ENCODE measurements at places on chromosomes 16 and 17. TPM values are rescaled to one million over a fixed set of nuclear protein-coding genes. Genes with fewer than 3 reads are reported as not detected.

GRCh38 chr16:20320592-20320991 lies 6.7 kb downstream of the GP2 start:
- DNase-seq: no peak

The SLC25A10 gene
- total RNA-seq: 6.3 TPM

The PIPOX gene
- 5.8 TPM for total RNA-seq

DNA sequence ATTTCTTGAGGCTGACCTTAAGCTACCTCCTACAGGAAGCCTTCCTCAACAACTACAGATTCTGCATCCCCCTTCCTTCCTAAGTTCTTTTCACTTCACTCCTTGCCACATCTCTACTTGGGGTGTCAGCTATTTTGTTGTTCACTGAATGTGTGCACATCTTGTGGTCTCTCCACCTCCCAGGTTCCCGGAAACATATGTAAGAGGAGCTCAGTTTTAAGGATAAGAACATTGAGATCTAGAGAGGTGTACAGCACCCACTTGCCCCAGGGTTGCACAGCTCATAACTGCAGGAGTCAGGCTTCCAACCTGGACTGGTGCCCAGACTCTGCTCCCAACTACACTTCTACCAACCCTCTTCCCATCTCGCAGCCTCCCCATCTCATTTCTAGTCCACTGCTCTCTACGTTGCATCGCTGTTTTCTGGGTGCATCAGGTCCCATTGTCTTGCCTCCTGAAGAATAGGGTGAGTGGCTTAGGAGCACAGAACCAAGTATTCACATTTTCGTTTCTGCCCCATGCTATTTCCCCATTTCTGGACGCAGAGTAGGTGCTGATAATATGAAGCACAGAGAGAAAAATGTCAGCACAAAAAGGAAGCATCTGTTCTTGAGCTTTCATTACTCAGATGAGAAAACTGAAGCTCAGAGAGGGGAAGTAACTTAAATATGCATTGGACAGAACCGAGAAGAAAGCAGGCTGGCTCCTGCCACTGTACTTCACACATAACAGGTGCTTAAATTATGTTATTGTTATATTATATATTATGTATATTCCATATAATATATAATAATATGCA lies 292.0 kb upstream of the CCL2 start:
- no peak for DNase-seq

The C1QTNF8 gene
- total RNA-seq: not detected

The LITAFD gene
- 1.1 TPM for total RNA-seq

- no peak for DNase-seq
Observed at GRCh38 chr17:63675607-63676546, 24.0 kb downstream of the LIMD2 start.

GRCh38 chr17:58341861-58342475 lies 10.0 kb downstream of the SUPT4H1 start:
- DNase-seq: no peak

The C16orf96 gene
- 0.43 TPM for total RNA-seq

DNA sequence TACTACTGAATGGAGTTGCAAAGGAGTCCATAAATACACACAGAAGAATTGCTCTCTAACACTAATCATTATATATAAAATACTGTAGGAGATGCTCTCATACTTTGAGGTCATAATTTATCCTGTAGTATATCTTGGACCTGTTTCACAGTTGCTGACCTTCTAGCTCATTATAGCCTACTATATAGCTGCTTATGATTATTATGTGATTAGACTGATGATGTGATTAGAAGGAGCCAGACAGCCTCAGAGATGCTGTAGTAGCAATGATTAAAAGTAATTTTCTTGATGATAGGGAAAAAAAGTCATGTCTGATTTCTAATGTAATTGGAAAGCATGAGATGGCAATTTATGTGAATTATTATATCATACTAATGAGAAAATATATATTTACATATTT lies 455.7 kb downstream of the CNTNAP4 start:
- no peak for DNase-seq

GRCh38 chr17:62601471-62601870 lies 26.0 kb upstream of the MRC2 start:
- DNase-seq: no peak

DNA sequence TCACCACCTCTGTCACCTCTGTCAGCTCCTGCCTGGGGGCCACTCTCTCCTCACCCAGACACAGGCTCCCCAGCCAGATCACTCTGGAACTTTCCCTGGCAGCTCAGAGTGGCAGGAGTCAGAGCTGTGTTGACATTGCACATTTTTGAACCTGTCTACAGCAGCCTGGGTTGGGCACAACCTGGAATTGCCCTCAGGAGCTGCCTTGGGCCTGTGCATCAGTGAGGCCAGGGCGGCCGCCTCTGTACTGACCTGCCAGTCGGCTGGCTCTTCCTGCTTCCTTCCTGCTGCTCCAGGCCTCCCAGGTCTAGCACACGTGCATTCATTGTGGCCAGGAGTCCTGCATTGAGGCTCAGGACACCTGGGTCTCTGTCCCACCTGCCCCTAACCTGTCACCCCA lies 14.2 kb upstream of the TMEM11 start:
- no peak for DNase-seq

The HID1 gene
- total RNA-seq: 9.5 TPM

GRCh38 chr17:42669705-42669976 lies 7.2 kb downstream of the PLEKHH3 start:
- no peak for DNase-seq

DNA sequence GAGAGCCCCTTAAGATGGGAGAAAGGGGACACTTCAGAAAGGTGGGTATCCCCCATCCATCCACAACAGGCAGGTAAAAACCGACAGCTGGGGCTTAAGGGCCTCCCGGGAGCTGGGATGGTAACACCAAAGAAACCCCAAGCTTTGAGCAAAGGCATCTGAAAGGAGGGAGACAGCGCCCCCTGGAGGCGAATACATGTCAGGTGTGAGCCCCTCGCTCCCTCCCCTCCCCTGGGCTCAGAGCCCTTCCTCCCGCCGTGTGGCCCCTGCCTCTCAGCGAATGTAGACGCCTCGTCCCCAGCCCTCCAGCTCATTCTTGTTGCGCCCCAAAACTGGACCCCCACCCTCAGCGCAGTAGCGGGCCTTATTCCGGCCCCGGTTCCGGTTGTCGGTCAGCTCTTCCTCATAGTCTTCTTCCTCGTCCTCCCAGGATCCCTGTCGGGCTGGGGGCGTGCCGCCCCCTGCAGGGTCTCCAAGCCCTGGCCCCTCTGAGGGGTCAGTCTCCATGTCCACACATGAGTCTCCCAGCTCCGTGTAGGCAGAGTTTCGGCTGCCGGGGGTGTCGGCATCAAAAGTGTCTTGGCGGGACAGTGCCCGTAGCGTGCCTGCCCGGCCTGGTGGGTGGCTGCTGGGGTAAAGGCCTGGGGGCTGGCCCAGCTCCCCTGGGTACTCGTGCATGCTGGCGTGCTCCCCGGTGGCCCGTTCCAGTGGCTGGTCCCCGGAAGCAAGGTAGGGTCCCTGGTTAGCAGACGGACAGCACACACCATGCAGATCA lies 9.1 kb upstream of the ARL5C start:
- peak; percentile 93 for DNase-seq
